ENCODE measurements at places on chromosomes 12 and 14.

DNA sequence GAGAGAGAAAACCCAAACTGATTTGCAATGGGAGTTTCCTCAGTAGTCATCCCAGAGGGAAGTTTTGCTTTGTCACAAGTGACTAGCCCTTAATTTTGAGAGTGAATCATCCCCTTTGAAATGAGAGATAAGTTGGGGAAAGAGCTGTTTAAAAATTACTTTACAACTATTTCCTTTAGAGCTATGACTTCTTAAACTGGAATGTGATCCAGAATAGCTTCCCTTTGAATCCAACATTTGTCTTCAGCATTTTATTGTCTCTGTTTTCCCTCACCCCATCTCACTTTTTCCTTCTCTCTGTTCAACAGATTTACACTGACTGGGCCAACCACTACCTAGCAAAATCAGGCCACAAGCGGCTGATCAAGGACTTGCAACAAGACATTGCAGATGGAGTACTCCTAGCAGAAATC, 109.3 kb downstream of the NAV3 start:
- peak; percentile 94 for DNase-seq

DNA sequence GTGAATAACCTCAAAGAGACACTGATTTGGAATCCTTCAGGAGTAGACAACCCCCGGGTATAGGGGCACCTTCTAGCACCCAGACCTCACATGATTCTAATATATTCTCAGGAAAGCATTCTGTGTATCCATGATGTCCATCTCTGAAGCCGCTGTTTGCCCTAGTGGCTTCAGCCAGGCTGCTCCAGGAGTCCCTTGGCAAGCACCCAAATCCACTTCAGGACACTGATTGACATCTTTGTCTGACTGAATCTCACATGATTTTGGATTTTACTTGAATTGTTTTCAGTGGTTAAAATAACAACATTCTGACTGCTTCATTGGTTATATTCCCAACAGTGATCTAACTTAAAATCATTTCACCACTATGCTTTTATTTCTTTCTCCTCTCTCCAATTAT, 390.5 kb upstream of the CLEC14A start:
- DNase-seq = no peak

DNA sequence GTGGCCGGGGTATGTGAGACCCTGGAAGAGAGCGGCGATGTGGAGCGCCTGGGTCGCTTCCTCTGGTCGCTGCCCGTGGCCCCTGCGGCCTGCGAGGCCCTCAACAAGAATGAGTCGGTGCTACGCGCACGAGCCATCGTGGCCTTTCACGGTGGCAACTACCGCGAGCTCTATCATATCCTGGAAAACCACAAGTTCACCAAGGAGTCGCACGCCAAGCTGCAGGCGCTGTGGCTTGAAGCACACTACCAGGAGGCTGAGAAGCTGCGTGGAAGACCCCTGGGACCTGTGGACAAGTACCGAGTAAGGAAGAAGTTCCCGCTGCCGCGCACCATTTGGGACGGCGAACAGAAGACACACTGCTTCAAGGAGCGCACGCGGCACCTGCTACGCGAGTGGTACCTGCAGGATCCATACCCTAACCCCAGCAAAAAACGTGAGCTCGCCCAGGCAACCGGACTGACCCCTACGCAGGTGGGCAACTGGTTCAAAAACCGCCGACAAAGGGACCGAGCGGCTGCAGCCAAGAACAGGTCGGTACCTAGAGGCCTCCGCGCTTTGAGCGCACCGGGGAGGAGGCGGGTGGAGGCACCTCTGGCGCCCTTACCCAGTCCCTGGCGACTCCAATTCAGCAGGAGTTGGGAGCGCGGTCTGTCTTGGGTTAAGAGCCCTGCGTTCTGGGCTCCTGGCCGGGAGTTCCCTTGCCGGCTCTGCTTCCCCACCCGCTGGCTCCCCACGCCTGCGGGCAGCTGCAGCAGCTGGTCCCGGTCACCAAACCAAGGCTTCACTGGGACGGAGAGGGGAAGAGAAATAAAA, 700 bp downstream of the SIX6 start:
- no peak for DNase-seq

- DNase-seq = no peak
Measured at GRCh38 chr12:59938190-59938962, 342.5 kb downstream of the SLC16A7 start.

All from fibroblast of skin of right biceps (primary cell).